ENCODE measurements at places on chromosomes 11 and 22.

GRCh38 chr11:5809122-5809519, 397 bp downstream of the OR52N2 start:
- no peak for DNase-seq

DNA sequence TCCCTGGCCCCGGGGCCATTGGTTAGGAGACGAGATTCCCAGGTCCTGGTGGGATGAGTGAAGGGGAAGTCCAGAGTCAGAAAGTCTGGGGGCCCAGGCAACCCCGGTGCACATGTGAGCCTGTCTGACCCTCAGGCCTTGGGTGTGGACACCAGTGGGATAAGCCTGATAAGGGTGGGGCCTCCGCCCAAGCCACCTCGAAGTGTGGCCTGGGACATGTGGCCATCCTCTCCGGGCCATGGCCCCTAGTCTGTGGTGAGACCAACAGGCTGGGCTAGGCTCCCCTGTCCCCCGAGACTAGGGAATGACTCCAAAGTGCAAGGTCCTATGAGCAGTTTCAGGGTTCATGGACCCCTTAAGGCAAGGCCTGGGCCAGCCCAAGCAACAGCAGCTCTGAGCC, 6.3 kb downstream of the CABP7 start:
- DNase-seq = no peak

- DNase-seq = no peak
Measured at GRCh38 chr22:29267462-29267857, 321 bp downstream of the RHBDD3 start.

- DNase-seq = no peak
Measured at GRCh38 chr11:113538451-113539412, 63.5 kb upstream of the DRD2 start.

GRCh38 chr11:80466570-80466969, 1025.7 kb upstream of the TENM4 start:
- DNase-seq = no peak
